Bronchial epithelial cell (primary cell): ENCODE measurements at places on chromosomes 5 and 9. TPM values are rescaled to one million over a fixed set of nuclear protein-coding genes. Genes with fewer than 3 reads are reported as not detected.

Gene ARHGEF28
- 37.4 and 44.7 TPM in 2 replicates for total RNA-seq

DNA sequence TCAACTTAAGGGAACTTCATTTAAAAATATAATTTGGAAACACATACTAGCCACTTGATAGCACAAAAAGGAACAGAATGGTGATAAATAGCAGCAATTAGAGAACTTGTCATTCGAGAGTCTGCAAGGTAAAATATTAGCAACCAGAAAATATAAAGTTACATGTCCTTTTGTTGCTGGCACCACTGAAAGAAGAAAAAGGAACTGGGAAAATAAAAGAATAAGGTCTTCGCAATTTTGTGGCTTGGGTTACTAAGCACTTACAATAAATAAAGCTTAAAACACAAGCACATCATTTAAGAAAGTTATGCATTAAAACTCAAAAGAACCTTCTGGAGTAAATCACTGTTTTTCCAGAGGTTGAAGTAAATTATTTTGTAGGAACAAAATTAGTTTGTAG, 149.9 kb upstream of the FBN2 start:
- DNase-seq, result no peak

DNA sequence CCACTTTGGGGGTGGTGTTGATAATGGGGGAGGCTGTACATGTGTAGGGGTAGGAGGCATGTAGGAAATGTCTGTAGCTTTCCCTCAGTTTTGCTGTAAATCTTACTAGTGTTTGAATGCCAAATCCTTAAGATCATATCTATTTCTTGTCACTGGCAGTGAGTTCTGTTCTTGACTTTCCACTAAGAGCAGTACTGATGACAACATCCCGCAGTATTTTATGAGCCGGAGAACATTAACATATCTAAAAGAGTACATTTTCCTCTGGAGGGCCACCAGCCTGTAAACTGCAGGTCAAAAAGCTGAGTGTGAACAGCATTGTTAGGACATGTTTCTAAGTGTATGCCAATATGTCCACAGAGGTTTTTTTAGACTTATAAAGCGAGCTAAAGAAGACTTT, 2.5 kb upstream of the HSPB3 start:
- DNase-seq, result no peak

DNA sequence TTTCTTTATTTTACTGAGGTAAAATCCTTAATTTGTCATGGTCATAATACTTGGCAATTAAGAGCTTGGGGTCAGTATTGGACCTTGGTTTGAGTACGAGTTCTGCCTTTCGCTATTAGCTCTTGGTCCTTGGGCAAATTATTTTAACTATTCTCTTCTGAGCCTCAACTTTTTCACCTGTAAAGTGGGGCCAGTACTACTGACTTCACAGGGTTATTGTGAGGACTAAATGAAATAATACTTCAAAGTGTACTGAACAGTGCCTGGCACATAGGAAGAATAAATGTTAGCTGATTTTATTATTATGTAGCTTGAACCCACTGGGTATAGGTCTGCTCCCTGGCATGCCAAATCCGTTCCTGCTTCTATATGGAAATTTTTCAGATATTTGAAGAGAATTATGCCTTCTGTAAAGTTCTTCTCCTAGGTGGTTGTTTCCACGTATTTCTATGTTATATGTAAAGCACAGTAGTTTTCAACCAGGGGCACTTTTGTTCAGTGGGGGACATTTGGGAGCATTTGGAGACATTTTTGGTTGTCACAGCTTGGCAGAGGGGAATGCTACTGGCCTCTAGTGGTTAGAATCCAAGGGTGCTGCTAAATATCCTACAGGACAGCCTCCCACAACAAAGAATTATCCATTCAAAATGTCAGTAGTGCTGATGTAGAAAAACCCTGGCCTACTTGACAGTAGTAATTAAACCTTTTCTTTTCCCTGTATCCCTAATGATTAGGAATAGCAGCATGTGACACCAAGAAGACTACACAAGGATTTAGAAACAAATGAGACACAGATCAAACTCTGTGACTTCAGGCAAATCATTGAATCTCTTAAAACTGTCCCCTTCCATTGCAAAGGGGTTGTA, 4.5 kb downstream of the RCL1 start:
- DNase-seq, result peak; percentile 57

Gene ZNF879
- total RNA-seq, result 3.4 and 6.7 TPM in 2 replicates

- no peak for DNase-seq
Observed at GRCh38 chr9:27672718-27673117, 99.4 kb upstream of the C9orf72 start.

DNA sequence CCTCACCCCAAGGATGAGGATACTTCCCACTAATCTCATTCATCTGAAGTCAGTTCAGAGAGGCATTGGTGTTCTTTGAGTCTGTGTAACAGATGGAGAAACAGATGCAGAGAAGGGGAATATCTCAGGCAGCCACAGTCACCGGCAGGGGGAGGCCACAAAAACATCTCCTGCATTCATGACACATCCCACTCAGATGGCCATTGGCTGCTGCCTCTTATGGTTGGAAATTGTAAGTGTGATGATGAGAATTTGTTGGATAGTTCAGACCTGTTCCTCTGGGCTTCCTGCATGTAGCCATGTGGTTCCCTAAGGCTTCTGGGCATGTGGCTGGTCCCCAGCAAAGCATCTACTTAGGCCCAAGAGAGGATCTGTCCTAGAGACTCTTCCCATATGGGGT, 45.9 kb upstream of the GABRP start:
- no peak for DNase-seq

DNA sequence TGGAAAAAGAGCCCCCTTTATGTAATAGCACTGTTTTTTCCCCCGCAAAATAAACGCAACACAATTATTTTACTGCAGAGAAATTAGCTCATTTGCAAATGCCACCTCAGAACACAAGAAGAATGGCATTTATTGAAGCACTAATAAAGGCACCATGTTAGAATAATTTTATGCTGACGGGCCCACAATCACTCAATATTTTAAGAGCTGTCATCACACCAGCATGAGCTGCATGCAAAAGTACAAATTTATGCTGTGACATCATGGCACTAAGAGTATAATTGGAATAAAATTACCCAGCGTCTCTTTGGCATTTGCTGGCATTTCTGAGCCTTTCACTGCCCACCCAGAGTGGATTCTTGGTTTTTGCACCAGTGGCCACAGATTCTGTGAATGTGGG, 364.6 kb downstream of the TLE4 start:
- DNase-seq, result no peak

DNA sequence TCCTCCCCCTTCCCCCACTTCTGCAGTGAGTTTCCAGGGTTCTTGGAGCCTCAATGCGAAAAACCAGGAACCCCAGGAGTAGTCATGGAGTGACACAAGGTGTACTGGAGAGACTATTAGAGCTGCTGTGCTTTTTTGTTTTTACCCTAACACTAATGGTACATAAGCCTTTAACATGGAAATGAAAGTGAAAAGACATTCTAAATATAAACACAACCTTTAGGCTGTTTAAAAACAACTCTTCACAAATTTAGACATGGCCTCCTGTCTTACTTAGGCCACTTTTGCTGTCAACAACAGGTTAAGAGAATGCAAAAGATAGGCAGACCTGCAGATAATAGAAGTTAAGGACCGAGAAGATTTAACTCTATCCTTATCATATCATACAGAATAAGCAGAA, 232.2 kb downstream of the DENND1A start:
- DNase-seq, result no peak

DNA sequence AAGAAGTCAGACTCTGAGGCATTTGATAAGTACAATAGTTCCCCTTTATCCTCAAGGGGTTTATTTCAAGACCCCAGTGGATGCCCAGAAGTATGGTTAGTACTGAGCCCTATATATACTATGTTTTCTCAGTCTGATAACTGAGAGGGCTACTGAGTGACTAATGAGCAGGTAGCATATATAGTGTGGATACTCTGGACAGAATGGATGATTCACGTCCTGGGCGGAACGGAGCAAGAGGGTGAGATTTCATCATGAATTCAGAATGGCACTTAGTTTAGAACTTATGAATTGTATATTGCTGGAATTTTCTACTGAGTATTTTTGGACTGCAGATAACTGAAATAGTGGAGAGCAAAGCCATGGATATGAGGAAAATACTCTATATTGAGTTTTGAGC, 457.6 kb downstream of the PLK2 start:
- DNase-seq, result peak; percentile 92

DNA sequence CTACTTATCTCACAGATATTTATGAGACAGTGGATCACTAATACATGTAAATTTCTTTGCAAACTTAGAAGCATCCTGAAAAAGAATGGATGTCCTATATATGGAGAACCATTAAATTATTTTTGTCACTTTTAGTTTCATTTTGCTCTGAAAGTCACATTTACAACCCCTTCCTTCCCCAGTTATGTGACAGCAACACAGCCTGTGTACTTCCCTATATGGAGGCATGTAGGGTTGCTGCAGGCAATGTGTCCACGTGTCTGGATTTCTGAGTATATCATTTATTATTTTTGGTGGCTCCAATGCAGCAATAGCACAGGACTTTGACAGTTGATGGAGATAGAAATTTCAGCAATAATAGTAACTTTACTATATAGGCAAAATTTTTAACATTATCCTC, 156.4 kb downstream of the ST8SIA4 start:
- no peak for DNase-seq

DNA sequence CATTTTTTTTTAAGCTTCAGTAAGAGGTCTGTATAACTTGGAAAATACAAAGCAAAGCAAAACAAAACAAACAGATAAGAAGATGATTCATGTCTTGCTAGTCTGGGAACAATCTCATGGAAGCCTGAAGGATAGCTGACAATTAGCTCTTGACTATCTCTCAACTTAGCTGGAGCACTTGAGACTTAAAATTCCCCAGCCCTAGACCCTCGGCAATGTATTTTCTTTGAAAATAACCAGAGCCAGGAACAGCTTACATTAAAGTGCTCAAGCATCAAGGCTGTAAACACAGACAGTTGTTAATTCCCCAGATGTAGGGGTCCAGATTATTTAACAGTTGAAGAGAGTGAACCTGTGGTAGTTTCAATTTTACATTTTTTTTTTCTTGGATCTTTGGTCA, 82.9 kb downstream of the TMEM252 start:
- DNase-seq, result peak; percentile 0

GRCh38 chr5:80591352-80591751, 21.3 kb upstream of the ANKRD34B start:
- DNase-seq, result peak; percentile 12

- no peak for DNase-seq
Observed at GRCh38 chr9:98271479-98271878, 16.0 kb upstream of the TBC1D2 start.

DNA sequence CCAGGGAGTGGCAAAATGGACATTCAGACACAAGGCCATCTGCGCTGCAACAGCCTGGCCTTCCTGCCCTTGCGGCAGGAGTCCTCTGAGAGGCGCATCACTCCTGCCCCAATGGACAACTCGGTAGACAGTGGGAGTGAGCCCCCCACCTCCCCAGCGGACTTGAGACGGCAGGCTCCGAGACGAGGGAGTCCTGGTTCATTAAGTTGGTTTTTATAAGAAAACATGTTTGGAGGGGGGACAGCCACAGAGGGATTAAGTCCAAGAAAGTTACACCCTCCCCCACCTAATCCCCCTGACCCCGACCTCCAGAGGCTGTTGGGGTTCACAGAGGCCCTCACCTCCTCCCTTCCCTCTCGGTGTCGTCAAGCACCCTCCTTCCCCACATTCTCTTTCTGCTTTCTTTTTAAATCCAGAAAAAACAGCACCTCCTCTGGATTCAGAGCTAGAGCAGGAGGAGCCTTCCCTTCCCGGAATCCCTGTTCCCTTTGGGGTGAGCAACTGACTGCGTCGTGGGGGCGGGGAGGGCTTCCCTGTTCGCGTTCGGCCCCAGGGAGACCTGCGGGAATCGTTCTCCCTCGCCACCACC, 1.8 kb upstream of the EGR1 start:
- no peak for DNase-seq

Gene CTXN3
- not detected in 2 replicates for total RNA-seq

Gene C8G
- total RNA-seq, result 0.51 and 0.79 TPM in 2 replicates

Gene C9orf50
- not detected in 2 replicates for total RNA-seq

DNA sequence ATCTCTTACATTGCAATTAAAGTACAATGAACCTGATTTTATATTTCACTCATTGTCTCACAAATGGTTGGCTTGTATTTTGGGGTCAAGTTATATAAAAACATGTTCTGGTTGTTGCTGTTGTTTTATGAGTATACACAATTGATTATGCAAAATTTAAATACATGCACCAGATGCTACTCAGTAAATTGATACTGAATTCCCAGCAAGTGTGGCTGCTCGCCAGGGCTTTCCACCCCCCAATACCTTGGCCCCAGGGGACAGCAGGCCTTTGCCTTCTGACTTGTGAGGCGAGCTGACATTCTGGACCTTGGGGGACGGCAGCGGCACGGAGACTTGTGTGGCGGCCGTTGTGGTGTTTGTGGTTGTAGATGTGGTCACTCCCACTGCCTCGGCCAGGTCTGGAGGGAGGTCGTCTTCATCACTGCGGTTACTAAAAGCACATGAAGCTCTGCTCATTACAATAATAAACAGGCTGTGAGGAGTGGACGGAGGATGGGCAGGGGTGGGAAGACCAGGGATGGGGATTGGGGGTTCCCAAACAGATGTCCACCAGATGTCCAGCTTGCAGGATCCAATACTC, 27.0 kb upstream of the FRRS1L start:
- no peak for DNase-seq
